ENCODE measurements at places on chromosomes 12 and 14.

- H3K27ac ChIP-seq = no peak overlapping the region
- H3K27me3 ChIP-seq = no peaks in the 10 kb centered on the region
- no peaks in the 10 kb centered on the region for H3K36me3 ChIP-seq
- no peak for DNase-seq
- H3K4me3 ChIP-seq = no peak overlapping the region
These were observed 154.9 kb upstream of the CCND2 start for GRCh38 chr12:4118601-4119156.

DNA sequence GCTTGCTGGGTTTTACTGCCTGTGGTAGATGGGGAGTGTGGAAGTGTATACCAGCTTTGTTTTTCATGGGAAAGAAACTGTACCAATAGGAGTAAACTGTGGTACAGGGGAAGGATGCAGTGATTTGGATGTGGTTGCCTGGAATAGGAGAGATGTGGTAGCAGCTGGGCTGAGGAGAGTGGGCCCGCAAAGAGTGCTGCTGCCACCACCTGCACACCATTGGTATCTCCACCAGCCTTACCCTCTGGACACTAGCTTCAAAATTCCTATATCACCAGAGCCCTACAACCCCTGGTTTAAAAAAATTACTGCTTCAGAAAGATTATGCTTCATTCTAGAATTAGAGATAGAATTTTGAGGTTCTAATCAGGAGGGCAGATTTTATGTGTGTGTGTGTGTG lies 53.6 kb downstream of the AKAP6 start:
- no peaks in the 10 kb centered on the region for H3K4me1 ChIP-seq
- H3K27ac ChIP-seq = no peak overlapping the region
- no peak for DNase-seq
- no peaks in the 10 kb centered on the region for H3K27me3 ChIP-seq

DNA sequence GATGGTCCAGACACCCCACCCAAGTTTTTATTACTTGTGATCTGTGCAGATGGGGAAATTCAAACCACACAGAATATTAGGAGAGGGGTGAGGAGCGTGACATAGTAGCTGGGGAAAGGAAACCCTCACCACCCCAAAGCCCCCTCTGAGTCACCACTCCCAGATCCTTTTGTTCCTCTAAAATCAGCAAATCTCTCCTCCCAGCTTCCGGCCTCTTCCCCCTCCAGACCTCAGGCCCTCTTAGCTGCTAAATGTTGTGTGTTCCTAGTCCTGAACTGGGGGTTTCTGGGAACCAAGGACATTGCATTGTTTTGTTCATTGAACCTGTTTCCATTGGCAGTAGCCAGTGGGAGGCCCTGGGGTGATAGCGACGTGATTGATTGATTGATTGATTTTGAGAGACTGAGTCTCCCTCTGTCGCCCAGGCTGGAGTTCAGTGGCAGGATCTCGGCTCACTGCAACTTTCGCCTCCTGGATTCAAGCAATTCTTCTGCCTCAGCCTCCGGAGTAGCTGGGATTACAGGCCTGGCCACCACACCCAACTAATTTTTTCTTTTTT lies 5.9 kb upstream of the ORAI1 start:
- H3K4me3 ChIP-seq = no peak overlapping the region
- no peak overlapping the region for H3K27ac ChIP-seq
- DNase-seq = peak; percentile 13
- no peaks in the 10 kb centered on the region for H3K27me3 ChIP-seq

- peak; percentile 80 for DNase-seq
- H3K4me1 ChIP-seq = peaks cover 38% of the 10 kb centered on the region
- H3K27ac ChIP-seq = no peak overlapping the region
- no peaks in the 10 kb centered on the region for H3K36me3 ChIP-seq
- peak overlapping the region; percentile 54 for H3K4me3 ChIP-seq
These were observed 39.7 kb downstream of the KRT80 start for GRCh38 chr12:52151837-52152783.

DNA sequence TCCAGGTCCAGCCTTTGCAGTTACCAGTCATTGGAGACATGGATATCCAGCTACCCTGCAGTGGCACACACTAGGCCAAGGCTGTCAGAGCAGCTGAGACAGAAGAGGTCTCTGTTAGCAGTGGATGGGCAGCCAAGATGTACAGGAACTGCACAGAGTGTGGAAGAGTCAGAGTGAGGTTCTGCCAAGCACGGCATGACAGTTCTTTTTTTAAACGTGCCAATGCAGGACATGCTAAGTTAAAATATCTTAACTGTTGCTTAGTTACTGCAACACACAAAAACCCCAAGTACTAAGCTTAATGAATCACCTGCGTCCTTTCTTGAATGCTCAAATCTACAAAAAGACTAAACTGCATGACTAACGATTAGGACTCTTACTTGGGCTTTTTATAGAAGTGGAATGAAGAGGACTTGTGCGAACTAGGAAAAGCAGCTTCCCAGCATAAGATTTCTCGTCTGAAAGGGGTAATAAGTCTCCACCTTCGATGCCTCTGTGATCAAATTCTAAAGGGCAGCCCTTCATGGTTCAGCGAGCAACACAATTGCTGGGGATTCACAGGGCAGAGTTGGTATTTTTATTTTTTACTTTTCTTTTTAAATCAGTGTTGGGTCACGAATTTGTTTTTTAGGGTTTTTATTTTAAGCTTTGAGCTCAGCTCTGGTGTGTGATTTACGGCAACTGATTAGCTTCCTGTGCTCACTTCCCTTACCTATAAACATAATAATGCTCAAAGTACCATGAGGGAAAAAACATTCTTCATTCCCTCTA lies 20.6 kb downstream of the MAPK1IP1L start:
- no peaks in the 10 kb centered on the region for H3K36me3 ChIP-seq
- H3K4me3 ChIP-seq = no peak overlapping the region
- no peaks in the 10 kb centered on the region for H3K4me1 ChIP-seq
- no peaks in the 10 kb centered on the region for H3K27me3 ChIP-seq
- peak; percentile 4 for DNase-seq
- H3K27ac ChIP-seq = no peak overlapping the region

GRCh38 chr12:107783406-107784376 lies 9.2 kb downstream of the ASCL4 start:
- no peaks in the 10 kb centered on the region for H3K4me1 ChIP-seq
- H3K27me3 ChIP-seq = no peaks in the 10 kb centered on the region
- H3K27ac ChIP-seq = no peak overlapping the region

- H3K27ac ChIP-seq = no peak overlapping the region
- H3K4me3 ChIP-seq = no peak overlapping the region
- no peaks in the 10 kb centered on the region for H3K36me3 ChIP-seq
- DNase-seq = no peak
These were observed 1.4 kb upstream of the HOXC10 start for GRCh38 chr12:53983568-53983949.

Measured in trophoblast cell (in vitro differentiated cells and primary cell).